CD4-positive, alpha-beta memory T cell (primary cell): ENCODE measurements at places on chromosomes 2 and 18. TPM values are rescaled to one million over a fixed set of nuclear protein-coding genes. Genes with fewer than 3 reads are reported as not detected.

GRCh38 chr2:114784890-114785583 is 342.6 kb downstream of the DPP10 start:
- no peaks in the 10 kb centered on the region for H3K36me3 ChIP-seq
- H3K4me1 ChIP-seq = no peaks in the 10 kb centered on the region
- no peak overlapping the region for H3K4me3 ChIP-seq
- no peaks in the 10 kb centered on the region for H3K27me3 ChIP-seq

MERTK gene
- 0.64 TPM for total RNA-seq

DNA sequence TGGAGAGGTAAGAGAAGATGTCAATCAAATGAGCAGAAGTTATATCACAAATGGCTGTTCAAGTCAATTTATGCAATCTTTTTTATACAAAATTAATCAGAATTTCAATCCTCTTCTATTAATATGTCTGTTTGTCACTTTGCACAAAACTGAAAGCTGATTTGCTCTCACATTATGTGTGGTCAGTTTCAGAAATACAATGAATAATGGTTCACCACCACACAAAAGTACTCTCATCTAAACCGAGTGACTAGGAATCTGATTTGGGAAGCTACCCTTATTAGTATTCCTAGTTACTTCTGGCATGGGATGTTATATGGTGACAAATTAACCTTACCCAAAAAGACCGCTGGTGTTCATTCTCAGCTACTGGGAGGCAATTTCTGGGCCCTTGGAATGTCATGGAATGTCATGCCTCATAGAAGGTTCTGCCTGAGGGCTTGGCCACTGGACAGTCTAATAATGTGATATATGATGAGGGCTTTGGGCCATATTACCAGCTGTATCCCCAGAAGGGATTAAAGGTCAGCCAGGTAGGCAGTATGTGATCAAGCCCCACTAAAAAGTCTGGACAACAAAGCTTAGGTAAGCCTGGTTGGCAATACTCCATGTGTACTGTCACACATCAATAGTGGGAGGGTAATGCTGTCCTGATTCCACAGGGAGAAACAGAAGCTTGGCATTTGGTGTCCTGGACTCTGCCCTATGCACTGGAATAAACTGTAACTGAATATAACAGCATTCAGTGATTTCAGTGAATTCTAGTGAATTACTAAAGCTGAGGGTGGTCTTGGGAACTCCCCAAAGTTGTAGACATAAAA is 113.2 kb downstream of the PIGN start:
- DNase-seq = no peak
- H3K4me3 ChIP-seq = no peak overlapping the region
- no peaks in the 10 kb centered on the region for H3K27me3 ChIP-seq
- H3K4me1 ChIP-seq = no peaks in the 10 kb centered on the region
- H3K27ac ChIP-seq = no peak overlapping the region
- no peaks in the 10 kb centered on the region for H3K36me3 ChIP-seq

DSC3 gene
- not detected for total RNA-seq

TUBA3E gene
- total RNA-seq = not detected

DNA sequence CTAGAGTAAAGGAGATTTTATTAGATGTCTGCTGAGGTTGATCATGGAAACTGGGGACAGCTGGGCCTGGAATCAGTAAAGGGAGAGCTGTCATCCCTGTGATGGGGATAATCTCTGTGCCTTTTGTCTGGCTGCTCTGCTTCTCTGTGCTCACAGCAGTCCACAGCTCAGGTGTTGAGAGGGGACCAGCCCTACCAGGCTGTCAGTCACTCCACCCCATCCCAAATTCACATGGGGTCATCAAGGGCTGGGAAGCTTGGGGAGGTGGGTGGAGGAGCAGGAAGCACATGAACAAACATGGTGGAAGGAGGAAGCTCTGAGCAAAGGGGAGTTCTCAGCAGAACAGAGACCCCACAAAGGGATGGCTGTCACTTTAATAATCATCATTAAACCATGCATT is 13.7 kb upstream of the LRRFIP1 start:
- H3K27me3 ChIP-seq = no peaks in the 10 kb centered on the region
- H3K36me3 ChIP-seq = no peaks in the 10 kb centered on the region
- no peak overlapping the region for H3K4me3 ChIP-seq
- H3K4me1 ChIP-seq = peaks cover 23% of the 10 kb centered on the region

DNA sequence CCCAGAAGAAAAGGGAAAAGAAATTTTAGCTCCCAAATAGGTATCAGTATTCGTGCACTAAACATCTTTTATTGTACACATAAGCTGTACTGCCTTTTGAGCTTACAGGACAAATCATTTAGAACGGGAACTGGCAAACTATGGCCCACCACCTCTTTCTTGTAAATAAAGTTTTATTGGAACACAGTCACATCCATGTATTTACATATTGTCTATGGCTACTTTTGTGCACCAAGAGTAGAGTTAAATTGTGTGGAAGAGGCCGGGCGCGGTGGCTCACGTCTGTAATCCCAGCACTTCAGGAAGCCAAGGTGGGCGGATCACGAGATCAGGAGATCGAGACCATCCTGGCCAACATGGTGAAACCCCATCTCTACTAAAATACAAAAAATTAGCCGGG is 5.7 kb downstream of the TM4SF20 start:
- no peaks in the 10 kb centered on the region for H3K4me1 ChIP-seq
- no peaks in the 10 kb centered on the region for H3K27me3 ChIP-seq
- H3K27ac ChIP-seq = no peak overlapping the region
- DNase-seq = no peak
- no peak overlapping the region for H3K4me3 ChIP-seq
- no peaks in the 10 kb centered on the region for H3K36me3 ChIP-seq

DNA sequence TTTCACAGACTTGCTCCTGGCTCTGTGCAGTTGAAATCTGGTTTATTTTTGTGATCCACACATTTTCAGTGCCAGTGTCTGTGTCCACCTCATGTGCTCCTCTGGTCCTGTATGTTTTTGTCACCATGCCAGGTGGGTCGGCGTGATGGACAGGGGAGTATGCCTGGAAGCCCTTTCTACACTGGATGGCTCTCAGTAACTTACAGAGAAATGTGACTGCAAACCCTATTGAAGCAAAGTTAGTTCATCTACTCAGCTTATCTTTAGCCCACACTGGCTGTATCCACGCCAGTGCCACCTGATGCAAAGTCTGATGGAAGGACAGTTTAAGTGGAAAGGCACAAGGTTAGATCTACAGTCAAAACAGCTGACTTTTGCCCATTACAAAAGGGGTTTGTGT is 4.3 kb downstream of the IMPA2 start:
- H3K27ac ChIP-seq = no peak overlapping the region
- no peaks in the 10 kb centered on the region for H3K36me3 ChIP-seq
- H3K27me3 ChIP-seq = no peaks in the 10 kb centered on the region
- peaks cover 7% of the 10 kb centered on the region for H3K4me1 ChIP-seq
- no peak for DNase-seq
- no peak overlapping the region for H3K4me3 ChIP-seq

GRCh38 chr2:38722271-38723061 is 28.7 kb downstream of the SRSF7 start:
- H3K4me3 ChIP-seq = no peak overlapping the region
- H3K4me1 ChIP-seq = peaks cover 55% of the 10 kb centered on the region
- no peak for DNase-seq

DNA sequence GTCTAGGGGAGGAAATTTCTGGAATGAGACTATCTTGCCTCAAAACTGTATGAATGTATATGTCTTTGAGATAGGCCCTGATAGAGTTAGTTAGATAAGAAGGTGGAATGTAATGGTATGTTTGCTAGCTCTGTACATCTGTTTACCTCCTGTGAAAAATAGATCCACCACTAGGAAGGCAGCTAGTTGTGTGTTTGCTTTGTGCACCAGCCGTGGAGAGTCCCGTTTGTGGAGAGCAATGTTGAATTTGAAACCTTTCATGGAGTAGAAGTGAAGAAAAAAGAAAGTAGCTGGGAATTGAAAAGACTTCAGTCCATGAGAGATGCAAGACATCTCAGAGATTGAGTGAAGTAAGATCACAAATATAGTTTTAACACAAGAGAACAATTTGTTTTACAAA is 25.4 kb downstream of the ASXL3 start:
- no peak overlapping the region for H3K27ac ChIP-seq
- H3K4me1 ChIP-seq = no peaks in the 10 kb centered on the region
- H3K36me3 ChIP-seq = no peaks in the 10 kb centered on the region

DNA sequence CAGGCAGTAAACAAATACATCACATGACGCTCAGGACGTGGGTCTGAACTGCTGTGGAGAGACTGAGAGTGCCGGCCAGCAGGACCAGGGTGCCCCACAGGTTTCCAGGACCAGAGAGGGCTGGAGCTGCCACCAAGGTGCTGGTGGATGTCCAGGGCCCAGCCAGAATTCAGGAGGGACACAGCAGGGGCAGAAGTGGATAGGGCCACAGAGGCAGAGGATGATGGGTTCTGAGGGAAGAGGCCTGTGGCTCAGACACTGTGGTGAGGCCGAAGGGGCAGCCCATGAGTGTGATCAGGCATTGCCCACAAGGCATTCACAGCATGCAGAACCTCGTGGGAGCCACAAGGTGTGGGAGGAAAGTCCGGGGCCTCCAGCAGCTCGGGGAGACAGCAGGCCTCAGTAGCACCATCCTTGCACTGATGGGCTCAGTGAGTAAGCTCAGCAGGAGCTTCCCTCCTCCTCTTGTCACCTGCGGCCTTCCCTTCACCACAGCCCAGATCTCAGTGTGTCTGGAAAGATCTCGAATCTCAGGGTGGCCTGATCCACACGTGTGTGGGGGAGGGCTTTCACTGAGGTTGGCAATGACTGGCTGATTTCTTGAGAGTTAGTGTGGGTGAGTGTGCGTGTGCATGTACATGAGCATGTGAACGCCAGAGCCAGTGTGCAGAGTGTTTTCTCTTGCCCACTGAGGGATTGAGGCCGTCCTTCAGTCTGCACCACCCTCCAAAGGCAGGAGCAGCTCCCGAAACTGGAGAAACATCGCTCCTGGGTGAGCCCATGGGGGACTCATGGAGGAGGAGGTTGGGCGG is 181.8 kb upstream of the RAB6C start:
- no peak overlapping the region for H3K27ac ChIP-seq
- H3K4me1 ChIP-seq = no peaks in the 10 kb centered on the region
- H3K27me3 ChIP-seq = no peaks in the 10 kb centered on the region
- H3K36me3 ChIP-seq = no peaks in the 10 kb centered on the region
- DNase-seq = no peak
- H3K4me3 ChIP-seq = no peak overlapping the region

GRCh38 chr2:10444463-10444862 is 3.7 kb downstream of the ODC1 start:
- H3K4me1 ChIP-seq = peaks cover 36% of the 10 kb centered on the region
- H3K36me3 ChIP-seq = peaks cover 55% of the 10 kb centered on the region
- no peak for DNase-seq

RGPD3 gene
- total RNA-seq = 0.44 TPM

DNA sequence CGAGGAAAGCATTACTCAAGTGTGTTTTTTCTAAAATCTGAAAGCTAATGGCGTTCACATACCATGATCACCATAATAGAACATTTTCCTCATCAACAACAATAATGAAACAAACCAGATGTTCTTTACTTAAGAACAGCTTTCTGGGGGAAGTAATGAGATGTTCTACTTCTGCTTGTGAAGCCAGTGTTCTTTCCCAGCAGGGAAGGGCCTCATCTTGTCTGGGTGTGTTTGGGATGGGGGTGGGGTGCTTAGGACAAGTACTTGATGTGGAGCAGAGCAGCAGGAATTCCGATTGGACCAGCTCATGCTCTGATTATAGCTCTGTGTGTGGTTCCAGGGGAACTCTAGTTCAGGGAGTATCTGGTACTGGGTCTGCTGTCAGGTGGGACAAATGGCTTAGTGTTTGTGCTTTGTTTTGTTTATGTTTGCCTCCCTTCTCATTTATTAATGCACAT is 163.0 kb upstream of the NOSTRIN start:
- no peak overlapping the region for H3K4me3 ChIP-seq
- H3K27ac ChIP-seq = no peak overlapping the region
- no peaks in the 10 kb centered on the region for H3K27me3 ChIP-seq
- H3K4me1 ChIP-seq = no peaks in the 10 kb centered on the region
- no peaks in the 10 kb centered on the region for H3K36me3 ChIP-seq
- no peak for DNase-seq

GRCh38 chr18:23998018-23998417 is 16.5 kb upstream of the TTC39C start:
- no peaks in the 10 kb centered on the region for H3K27me3 ChIP-seq
- peaks cover 5% of the 10 kb centered on the region for H3K36me3 ChIP-seq
- no peak overlapping the region for H3K4me3 ChIP-seq
- peak overlapping the region; percentile 3 for H3K27ac ChIP-seq

DNA sequence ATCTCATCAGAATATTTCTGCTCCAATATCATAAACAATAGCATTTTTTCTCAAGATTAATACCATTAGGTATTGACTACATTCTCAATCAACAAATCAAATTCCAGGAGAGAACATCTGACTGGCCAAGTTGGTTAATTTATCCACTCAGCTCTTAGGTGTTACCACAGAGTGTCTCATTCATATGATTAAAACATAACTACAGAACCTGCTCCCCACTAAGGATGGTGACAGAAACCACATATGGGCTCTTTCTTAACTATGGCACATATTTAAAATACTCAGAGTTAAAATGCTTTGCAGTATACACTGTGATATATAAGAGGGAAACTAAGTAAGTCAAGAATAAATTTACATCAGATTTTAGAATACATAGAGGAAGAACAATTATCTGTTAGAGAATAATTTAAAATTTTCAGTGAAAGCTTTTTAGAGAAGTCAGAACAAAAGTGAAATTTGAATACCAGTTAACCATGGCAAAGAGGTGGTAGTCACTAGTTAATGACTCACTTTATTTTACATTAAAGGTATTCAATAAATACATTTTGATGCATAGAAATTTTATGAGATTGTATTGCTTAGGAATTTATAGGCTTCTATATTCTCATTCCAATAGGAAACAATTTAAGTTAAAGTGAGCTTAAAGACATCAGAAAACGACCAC is 1120.8 kb upstream of the TMEFF2 start:
- H3K4me1 ChIP-seq = no peaks in the 10 kb centered on the region
- H3K27ac ChIP-seq = no peak overlapping the region
- DNase-seq = no peak
- H3K4me3 ChIP-seq = no peak overlapping the region
- H3K27me3 ChIP-seq = no peaks in the 10 kb centered on the region

DNA sequence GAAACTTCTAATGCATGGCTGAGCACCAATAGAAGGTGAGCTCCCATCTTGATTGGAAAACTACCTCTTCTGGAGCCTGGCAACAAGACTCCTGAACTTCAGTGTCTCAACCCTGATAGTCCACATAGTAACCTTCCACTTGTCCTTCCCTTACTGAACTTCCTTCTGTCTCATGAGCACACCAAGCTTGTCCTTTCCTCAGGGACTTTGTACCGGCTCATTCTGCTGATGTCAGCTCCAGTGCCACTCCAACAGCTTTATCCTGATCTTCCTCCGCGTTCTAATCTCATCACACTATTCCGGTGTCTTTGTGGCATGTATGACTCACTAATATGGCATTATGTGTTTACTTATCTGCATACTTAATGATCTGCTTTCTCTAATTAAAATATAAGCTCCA is 862.0 kb upstream of the ID2 start:
- no peaks in the 10 kb centered on the region for H3K36me3 ChIP-seq
- H3K27ac ChIP-seq = no peak overlapping the region
- DNase-seq = no peak

- no peaks in the 10 kb centered on the region for H3K27me3 ChIP-seq
- no peaks in the 10 kb centered on the region for H3K36me3 ChIP-seq
- no peak overlapping the region for H3K4me3 ChIP-seq
- H3K27ac ChIP-seq = no peak overlapping the region
- H3K4me1 ChIP-seq = no peaks in the 10 kb centered on the region
These were observed 100.2 kb downstream of the AGAP1 start for GRCh38 chr2:235594041-235594440.

- H3K4me3 ChIP-seq = no peak overlapping the region
- no peaks in the 10 kb centered on the region for H3K27me3 ChIP-seq
- no peak for DNase-seq
- H3K27ac ChIP-seq = no peak overlapping the region
- H3K36me3 ChIP-seq = no peaks in the 10 kb centered on the region
These were observed 644.4 kb downstream of the PLCL1 start for GRCh38 chr2:198448789-198449188.

ZEB2 gene
- total RNA-seq = 5.2 TPM
